Stimulated activated CD4-positive, alpha-beta T cell treated with anti-CD3 and anti-CD28 coated beads, TNF-alpha, amount 100 ng/mL, for 24 hours (primary cell): ENCODE measurements at places on chromosomes 5 and 9.

- no peak for DNase-seq
Observed at GRCh38 chr5:154262342-154262741, 71.8 kb downstream of the GALNT10 start.

GRCh38 chr5:133993185-133993936 is 11.4 kb downstream of the VDAC1 start:
- DNase-seq = no peak

GRCh38 chr5:120805131-120805530 is 341.0 kb downstream of the PRR16 start:
- no peak for DNase-seq

DNA sequence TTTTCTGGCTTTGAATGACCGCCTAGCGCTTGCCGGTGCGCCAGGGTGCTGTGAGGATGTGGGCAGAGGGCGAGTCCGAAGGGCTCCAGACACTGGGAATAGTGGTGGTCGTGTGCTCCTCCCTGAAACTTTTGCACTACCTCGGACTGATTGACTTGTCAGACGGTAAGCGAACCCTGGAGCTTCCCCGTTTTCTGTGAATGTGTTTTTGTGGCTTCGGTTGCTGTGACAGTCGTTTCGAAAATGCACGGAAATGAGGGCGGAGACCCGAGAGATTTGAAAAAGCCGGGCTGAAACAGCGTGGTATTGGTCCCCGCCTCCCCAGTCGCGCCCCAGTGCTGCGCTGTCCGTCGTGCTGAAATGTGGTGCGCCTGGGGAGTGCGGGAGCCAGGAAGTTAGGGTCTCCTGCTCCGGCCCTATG is 102.5 kb upstream of the GABRP start:
- DNase-seq = peak; percentile 2

DNA sequence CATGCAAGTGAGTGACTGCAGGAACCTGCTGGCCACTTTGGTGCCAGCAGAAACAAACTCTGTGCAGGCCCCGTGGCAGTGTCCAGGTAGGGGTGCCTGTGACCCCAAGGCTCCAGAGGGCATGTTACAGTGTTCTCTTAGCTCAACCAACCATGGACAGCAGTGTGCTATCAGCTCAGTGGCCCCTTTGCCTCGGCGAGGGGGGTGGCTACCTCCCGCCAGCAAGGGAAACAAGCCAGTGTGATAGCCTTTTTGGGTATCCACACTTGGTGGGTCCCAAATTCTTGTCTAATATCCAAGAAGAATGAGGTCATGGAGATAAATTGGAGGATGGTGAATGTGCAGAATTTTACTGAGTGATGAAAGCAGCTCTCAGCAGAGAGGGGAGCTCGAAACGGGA is 298.6 kb upstream of the SLC30A5 start:
- no peak for DNase-seq

DNA sequence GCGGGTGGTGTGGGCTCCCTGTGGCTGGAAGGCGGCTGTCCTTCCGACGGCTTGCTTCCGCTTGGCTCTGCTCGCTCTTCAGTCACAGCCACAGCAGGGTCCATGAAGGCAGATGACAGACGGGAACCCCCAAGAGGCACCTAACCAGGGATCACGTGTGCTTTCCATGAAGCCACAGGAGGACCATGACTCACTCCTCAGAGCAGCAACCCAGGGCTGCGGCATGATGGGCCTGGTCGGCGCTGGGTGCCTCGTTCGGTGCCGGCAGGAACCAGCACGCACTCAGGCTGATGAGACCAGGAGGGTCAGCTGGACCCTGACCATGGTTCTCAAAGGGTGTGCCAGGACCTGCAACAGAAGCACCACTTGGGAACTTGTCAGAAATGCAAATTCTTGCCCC is 32.8 kb upstream of the MED10 start:
- no peak for DNase-seq

DNA sequence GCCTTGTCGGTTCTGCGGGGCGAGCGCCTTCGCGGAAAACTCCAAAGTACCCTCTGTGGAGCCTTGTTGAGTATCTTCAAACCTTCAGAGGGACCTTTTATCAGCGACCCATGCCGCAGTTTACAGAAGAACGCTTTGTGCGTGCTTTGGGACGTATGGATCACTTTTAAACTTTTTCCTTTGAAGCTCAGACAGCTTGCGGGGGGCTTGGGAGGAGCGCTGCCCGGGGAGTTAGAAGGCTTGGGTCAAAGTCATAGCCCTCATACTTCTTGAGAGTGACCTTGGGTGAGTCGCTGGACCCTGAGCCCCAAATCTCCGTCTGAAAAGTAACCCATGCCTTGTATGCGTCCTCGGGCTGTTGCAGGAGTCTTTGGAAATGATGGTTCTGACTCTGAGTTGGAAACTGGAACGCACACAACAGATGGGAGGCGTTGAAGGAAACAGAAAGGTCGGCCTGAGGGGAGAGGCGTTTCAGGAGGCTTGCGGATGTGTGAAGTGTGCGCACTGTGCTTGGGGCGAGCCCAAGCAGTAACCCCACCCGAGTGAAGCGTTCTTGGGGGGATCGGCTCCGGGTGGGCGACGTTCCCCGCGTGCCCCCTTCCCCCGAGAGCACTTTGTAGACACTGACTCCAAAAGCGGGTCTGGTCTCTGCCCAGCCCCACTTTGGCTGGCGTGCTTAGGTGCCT is 661 bp upstream of the SLC25A51 start:
- no peak for DNase-seq

GRCh38 chr5:6449465-6450158 is 953 bp downstream of the UBE2QL1 start:
- no peak for DNase-seq

GRCh38 chr9:124012368-124013301 is 1.1 kb downstream of the LHX2 start:
- no peak for DNase-seq

DNA sequence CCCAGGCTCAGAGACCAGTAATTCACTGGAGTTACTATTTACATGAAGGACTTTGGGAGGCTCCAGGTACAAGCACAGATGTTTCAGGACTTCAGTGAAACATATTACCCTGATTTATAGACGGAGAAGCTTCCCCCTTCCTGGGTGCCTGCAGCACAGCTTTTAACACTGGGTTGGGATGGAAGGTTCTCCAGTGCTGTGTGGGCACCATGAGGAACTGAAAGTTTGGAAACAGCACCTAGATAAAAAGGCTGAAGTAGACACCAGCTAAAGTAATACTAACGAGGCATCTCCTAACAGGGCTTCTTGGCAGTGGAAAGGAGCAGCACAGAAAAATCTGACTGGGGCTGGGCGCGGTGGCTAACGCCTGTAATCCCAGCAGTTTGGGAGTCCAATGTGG is 70.7 kb downstream of the GCNT1 start:
- no peak for DNase-seq

GRCh38 chr5:138257583-138257982 is 16.8 kb downstream of the GFRA3 start:
- DNase-seq = no peak

GRCh38 chr5:67010684-67011409 is 185.8 kb downstream of the CD180 start:
- no peak for DNase-seq

DNA sequence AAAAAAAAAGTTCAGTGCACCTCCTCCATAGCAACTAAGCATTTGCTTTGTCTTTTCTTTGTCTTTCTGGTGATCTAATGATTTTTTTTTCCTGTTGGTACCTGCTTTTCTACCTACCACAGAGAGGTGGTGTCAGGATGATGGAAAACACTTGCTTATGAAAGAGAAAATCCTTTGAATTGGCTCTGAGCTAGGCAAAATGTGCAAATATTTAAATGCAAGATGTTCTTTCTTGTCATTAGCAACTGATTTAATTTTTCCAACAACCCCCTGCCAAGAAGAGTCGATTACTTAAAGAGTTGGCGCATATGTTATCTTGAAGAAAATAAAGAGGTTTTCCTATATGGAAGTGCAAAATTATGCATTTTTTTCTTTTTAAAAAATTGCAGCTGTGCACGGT is 37.7 kb downstream of the TNC start:
- DNase-seq = no peak

DNA sequence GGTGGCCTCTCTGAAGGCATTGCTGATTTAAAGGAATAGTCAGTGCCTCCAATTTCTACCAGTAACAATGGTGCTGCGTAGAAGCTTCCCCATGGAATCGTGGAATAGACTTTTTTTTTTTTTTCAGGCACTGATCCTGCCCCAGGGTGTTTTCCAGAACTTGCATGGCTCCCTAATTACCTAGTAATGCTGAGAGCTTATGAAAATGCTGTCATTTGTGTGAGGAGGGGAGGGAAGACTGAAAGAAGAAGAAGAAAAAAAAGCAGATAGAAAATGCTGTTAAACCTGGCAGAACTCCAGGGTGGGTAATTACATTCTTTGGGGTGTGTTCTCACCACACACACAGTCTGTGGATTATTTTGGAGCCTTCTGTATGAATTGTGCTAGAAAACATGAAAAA is 4.8 kb upstream of the GRIA1 start:
- no peak for DNase-seq

DNA sequence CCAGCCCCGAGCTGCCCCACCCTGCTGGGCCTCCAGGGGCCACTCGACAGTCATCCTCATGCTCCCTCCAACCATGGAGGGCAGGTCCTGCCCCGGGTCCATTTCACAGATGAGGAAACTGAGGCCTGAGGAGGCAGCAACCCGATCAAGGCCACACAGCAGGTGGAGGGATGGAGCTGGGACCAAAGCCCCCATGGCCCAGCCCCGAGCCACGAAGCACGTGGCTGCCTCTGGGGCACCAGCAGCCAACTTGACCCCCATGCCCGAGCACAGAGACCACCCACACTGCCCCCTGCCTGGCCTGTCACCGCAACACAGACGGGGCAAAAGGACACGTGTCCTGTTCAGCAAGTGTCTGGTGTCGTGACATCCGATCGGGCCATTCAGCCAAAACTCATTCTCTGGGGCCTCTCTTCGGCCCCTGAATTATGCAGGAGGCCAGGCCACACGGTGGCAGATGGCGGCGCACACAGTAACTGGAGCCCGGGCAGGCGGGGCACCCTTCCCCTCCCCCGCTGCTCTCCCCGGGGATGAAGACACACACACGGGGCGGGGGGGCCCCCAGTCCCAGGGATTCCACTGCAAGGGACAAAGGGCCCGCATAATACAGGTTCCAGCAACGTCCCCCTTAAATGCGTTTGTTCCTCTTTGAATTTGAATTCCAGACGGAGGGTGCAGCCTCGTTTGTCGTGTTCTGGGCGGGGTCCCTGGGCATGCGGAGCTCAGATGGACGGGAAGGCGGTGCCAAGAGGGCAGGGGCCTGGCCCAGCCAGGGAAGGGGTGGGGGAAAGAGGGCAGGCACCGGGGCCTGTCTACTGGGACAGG is 29.4 kb upstream of the TMEM250 start:
- DNase-seq = no peak

GRCh38 chr5:134784241-134784920 is 25.8 kb downstream of the DDX46 start:
- DNase-seq = no peak

DNA sequence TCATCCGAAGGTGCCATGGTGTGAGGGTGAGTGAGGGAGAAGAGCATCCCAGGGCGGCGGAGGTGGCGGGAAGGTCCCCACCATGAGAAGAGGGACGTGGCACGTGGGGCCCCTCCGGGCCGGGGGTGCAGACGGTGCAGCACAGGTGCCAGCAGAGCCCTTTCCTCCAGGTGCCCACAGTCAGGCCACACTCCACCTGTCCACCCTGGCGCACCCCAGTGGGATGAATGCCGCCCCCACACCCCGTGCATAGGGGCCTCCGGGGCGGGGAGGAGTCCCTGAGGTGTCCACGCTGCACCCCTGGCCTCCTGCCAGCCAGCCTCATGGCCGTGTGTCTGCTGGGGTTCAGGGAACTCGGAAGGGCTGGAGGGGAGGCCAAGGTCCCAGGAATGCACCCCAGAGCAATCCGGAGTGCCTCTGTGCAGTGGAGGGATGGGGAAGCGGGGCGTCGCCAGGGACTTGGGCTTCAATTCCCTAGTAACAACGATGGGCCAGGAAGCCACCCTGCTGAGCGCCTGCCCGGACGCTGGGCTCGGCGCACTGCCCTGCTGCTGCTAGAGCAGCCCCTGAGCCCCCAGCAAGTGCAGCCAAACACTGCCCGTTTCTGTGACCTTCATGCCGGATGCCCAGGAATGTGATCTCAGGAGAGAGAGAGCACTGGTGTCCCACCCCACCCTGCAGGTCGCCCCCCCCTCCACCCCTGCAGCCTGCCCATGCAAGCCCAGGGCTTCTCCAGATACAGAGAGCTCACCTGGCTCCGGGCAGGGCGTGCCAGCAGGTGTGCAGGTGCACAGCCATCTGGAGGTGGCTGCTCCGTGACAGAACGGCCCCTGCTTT is 8.8 kb upstream of the NACC2 start:
- no peak for DNase-seq

DNA sequence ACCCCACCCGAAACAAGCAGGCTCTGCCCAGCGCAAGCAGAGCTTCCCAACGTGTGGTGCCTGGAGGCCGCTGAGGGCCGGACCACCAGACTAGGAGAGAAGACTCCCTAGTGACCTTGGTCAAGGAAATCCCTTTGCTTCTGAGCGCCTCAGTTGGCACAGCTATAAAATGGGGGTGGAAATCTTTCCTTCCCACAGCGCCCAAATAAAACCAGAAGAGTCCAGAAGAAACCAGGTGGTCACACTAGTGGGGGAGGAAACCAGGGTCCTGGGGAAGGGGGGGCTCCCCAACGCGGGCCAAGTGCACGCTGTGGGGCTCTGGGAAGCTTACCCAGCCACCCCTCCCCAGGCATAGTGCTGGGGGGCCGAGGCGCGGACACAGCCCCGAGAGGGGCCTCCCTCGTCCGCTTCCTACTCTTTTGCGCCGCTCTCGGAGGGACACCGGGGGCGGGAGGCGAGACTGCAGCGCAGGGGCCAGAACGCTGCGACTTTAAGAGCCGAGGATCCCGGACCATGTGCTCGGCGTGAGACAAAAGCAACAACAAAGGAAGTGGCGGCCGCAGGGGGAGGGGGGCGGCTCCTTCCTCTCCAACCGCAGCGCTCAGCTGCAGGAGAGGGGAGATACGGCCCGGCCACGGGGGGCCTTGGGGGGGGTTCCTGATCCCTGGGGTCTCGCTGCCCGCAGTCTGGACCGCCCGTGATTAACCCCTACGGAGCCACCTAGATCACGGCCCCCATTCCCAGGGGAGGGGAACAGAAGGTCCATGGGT is 885 bp downstream of the RNF44 start:
- peak; percentile 49 for DNase-seq

DNA sequence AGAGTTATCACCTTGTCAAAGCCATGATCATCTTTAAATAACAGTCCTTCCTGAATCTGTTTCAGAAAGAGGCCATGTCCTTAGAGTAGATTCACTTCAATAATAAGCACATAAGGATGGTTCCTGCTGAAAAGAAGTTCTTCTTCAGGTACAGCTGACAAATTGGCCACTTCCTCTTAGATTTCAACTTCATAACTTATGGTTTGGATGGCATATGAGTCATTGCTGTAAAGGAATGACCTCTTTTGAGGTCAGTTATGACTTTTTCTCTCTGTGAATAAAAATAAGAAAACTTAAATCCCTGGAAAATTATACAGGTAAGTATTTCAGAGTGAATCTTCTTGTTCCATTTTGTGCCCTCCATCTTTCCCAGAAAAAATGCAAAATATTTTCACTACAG is 555.3 kb upstream of the ZNF462 start:
- no peak for DNase-seq

DNA sequence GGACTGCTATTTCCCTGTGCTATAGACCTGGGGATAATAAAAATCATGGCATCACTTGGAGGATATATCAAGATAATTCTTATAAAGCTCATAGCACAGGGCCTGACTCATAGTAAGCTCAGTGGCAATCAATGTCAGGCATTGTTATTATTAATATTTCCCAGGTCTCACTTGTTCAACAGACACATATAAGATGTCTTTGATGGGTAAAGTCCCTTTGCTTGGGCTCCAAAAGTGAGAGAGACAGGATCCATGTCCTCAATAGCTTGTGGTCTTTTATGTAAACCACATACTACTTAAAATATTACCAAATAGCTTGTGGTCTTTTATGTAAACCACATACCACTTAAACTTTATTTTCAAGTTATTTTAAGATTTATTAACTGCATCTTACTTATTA is 11.2 kb downstream of the SH3RF2 start:
- DNase-seq = no peak
